ENCODE measurements at places on chromosomes 6 and 20. TPM values are rescaled to one million over a fixed set of nuclear protein-coding genes. Genes with fewer than 3 reads are reported as not detected.
A peak's percentile ranks its signal among the peaks of the same experiment; 100 is the strongest.

The ADAM33 gene
- total RNA-seq: 0.10 TPM

The NKX2-2 gene
- total RNA-seq: not detected

The MTFR2 gene
- 2.6 TPM for total RNA-seq

DNA sequence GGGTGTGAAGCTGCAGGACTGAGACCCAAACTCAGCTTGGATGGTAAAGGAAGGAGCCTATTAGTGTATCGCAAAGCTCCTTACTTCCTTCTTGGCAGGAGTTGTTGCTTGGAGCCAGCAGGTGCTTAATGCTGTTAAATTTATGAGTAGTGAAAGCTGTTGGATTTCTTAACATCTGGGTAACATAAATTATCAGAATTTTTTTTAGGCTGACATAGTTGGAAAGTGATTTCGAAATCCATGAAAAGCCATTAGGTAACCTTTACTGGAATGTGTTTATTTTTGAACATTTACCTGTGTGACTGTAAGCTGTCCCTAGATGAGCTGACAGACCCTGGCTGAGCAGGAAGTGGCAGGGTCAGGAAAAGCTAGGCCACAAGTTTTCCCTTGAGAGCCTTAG lies 470.4 kb upstream of the SLC35B3 start:
- peak; percentile 72 for DNase-seq

- no peak for DNase-seq
Observed at GRCh38 chr6:14364370-14364769, 246.8 kb downstream of the CD83 start.

DNA sequence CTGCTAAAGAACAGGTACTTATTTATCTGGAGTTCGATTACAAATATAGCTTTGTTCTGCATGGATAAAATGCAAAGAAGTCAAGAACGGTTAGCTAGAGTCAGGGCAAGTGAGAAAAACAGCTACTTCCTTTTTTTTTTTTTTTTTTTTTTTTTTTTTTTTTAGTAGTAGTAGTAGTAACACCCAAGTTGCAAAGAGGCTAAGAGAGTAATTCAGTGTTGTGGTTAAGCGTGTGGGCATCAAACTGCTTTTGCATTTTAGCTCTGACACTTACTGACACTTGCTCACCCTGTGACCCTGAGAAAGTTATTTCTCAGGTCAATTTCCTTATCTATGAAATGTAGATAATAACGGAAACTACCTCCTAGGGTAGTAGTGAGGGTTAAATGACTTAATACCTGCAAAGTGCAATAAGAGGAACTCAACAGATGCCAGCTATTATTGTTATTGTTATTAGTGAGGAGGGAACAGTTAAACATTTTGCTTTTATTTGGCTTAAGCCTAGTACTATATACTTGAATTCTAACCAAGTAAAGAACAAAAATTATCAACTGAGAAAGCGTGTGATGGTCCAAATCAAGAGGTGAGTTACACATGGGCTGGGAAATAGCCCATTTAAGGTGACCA lies 86.7 kb upstream of the BACH2 start:
- no peak for DNase-seq

DNA sequence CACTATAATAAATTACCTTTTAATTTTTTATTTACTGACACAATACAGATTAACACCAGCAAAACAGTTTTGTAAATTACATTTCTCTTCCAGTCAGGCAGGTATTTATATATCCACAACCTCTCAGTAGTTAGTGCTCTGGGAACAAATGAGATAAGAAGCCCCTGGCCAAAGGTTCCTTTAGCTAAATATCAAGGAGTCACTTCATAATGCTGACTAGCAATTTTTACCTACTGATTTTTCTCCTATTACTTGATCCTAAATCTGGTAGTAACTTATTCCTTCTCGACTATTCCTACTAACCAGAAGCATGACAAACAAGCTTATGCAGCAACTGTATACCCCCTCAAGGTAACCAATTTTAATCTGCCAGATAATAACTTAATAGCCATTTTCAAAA lies 46.3 kb downstream of the SEC63 start:
- no peak for DNase-seq

DNA sequence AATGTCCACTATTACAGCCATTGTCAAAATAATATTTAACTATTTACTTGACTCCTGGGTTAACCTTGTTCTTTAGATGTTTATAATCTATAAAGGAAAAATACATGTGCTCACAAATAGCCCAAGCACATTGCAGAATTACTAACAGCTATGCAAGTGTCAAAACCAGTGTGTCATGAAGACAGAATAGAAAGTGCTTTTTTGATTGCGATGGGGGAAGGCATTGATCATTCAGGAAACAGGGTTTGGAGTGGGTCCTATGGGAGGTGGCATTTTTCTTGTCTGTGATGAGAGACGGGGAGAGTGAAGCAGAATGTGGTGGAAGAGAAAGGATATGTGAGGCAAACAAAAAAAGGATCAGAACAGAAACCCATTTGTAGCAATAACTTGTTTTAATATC lies 1.0 kb upstream of the AGPAT4 start:
- no peak for DNase-seq

DNA sequence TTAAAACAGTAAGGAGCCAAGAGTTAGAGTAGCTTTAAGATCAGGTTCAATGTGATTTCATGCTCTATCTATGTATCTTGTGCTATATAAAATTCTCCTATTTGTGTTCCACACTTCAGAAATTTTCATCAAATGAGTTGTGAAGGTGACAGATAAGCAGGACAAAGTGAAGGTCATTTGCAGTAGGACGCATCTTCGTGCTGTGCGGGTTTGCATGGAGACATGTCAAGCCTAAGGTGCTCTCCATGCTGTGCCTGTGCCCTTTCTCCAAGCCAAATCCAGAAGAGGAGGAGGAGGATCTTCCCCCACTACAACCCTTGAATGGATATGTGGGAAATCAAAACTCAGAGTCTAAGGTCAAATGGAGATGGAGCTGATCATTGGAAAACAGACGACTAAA lies 147.3 kb upstream of the NEDD9 start:
- no peak for DNase-seq

GRCh38 chr6:34090935-34091334 lies 55.0 kb downstream of the GRM4 start:
- no peak for DNase-seq

Data from renal cortical epithelial cell (primary cell).